ENCODE measurements at places on chromosomes 2 and 18.

- no peak for DNase-seq
Observed at GRCh38 chr2:21265752-21266151, 142.0 kb downstream of the TDRD15 start.

DNA sequence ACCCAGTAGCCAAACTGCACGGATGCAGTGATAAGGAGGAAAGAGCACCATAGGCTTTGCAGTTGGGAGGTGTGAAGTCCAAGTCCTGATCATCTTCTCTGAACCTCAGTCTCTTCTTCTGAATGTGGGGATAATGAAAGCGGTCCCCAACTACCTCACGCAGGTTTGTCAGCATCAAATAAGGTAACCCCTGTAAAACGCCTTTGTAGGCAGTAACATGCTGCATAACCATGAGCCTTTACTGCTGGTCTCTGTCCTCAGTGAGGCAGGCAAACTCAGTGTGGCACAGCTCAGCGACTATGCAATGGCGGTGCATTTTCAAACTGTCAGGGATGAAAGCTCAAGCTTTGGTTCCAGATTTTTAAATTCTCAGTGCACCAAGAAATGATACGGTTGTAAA, 46.1 kb downstream of the DNMT3A start:
- no peak for DNase-seq

DNA sequence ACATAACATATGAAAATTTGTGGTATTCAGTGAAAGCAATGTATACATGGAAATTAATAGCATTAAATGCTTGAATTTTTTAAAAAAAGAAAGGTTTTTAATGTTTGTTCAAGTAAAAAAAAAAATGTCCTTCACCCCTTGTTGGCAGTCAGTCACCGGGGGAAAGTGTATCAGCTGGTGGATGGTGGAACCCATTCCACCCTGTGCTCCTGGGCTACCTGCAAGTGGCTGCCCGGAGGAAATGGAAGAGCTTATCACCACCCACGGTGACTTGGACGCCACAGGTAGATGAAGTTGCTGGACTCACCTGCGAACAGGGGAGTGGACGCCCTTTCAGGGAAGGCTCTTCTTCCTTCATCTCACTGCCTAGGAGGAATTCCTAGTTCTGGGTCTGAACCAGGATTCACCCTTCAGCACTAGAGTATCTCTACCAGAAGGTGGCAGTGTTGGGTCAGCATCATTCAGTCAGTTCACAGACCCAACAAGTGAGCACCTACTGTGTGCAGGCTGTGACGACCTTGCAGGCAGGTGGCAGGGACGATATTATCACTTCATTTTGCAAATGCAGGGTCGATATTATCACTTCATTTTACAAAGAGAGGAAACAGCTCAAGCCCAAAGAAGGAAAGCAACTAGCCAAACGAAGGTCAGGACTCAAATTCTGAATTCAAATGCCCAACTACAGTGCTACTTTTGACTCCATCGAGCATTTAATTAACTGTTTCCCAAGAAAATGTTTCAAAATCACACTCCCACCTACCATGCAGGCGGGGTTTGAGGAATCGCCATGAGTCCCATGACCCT, 35.8 kb downstream of the CIB4 start:
- peak; percentile 56 for DNase-seq

DNA sequence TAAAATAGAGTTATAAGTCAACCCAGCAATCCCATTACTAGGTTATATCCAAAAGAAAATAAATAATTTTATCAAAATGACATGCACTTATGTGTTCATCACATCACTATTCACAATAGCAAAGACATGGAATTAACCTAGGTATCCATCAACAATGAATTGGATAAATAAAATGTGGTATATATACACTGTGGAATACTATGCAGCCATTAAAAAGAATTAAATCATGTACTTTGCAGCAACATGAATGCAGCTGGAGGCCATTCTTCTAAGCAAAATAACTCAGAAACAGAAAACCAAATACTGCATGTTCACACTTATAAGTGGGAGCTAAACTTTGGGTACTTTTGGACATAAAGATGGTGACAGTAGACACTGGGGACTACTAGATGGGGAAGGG, 626.0 kb downstream of the ADCYAP1 start:
- no peak for DNase-seq

DNA sequence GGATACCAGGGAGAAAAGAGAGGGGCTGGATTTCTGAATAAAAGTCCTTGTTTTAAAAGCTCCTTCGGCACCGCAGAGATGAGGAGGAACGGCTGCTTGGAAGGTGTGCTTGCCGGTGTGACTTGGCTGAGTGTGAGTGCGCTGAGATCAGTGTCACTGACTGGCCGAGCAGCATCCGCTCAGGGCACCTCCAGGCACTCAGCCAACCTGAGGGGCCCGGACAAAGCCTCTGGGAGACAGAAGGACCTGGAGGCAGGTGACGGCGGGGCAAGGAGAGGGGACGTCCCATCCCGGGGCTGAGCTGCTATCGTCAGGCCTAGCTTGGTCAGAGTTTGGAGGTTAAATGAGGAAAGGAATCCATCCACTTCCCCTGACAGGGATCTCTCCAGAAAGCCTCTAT, 16.8 kb upstream of the ALLC start:
- no peak for DNase-seq

- DNase-seq: no peak
Observed at GRCh38 chr2:106623456-106623855, 136.3 kb downstream of the CD8B2 start.

- DNase-seq: no peak
Observed at GRCh38 chr18:72539901-72540300, 4.2 kb downstream of the CBLN2 start.

DNA sequence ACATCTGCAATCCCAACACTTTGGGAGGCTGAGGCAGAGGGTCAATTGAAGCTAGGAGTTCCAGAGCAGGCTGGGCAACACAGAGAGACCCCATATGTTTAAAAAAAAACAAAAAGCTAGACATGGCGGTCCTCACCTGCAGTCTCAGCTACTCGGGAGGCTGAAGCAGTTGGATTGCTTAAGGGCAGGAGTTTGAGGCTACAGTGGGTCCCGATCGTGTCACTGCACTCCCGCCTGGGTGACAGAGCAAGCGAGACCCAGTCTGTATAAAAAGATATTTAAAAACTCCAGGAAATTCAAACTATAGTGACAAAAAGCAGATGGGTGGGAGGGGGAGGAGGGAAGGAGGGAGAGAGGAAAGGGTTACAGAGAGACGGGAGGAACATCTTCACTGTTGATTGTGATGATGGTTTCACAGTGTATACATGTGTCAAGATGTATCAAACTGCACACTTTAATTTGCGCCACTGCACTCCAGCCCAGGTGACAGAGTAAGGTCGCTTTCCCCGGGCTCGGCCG, 942 bp upstream of the ZNF236 start:
- peak; percentile 21 for DNase-seq

DNA sequence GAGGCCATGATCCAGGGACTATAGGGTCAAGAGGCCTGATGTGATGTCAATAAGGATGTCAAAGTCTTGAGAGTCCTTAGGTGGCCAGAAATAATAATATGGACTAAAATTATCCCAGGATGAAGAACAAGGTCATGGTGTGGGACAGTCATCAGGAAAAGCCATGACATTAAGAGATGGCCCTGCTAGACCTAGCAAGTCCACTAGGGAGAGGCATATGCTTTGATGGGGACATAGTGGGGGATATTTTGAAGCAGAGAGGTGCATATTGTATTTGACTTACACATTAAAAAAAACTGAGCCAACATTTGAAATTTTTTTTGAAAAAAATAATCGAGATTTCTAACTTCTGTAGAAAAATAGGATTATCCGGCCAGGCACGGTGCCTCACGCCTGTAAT, 53.3 kb upstream of the CXCR4 start:
- no peak for DNase-seq

- DNase-seq: no peak
Observed at GRCh38 chr2:196511258-196512168, 128.0 kb upstream of the CCDC150 start.

- DNase-seq: no peak
Observed at GRCh38 chr18:1002653-1003178, 98.0 kb downstream of the ADCYAP1 start.

- DNase-seq: no peak
Observed at GRCh38 chr2:55923091-55923981, at the start of gene EFEMP1. EFEMP1 (minus strand) TSS chr2:55923782; CDS start chr2:55922440, 1,342 bp downstream.

DNA sequence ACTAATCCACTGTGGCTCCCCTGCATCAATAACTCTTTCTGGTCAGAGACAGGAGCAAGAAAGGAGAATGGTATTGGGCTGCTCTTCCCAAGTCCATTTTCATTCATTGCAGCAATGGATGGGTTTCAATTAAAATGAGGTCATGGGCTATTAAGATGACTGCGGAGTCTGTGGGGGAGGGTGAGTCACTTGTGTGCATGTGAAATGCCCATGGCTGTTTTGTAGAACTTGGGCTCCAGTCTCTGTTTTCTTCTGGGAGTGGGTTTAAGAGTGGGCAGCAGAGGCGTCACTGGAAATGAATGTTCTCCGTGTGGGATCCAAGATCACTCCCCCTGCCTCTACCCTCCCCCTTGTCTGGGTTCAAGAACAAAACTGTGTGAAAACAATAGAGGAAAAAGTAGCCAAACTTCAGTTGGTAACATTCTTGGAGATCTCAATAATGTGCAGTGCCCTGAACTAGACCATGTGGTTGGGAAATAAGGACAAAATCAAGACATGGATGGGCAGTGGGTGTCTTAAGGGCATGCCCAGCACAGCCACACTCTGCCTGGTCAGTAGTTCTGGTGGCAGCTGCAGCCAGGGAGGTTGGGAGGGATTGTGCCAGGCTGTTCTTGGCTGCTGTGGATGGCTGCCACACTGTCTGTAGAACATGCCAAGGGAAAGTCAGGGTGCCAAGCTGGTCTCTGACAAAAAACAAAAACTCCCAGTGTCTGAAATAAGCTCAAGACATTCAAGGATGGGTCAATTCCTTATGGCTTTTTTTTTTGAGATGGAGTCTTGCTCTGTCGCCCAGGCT, 68.2 kb upstream of the CXCR4 start:
- DNase-seq: no peak

DNA sequence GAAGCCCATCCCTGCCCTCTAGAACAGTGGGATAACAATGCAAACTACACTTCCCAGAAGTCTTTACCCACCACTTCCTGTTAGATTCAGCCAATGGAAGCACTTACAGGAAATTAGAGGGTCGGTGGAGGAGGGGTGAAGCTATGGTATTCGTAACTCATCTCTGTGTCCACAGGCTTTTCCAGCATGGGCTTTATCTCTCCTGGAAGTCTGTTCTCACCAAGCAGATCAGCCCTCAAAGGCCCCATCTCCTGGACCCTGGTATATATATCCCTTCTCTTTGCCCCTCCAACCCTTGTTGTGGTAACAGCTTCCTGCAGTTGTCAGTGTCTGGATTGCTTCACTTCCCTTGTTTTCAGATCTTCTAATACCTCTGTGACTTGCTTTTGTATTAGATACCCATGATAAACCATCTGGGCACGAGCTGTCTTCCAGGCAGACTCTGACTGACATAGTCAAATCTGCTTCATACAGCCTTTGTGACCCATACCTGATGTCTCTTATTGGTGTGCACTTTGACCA, 475.0 kb upstream of the POU3F3 start:
- peak; percentile 4 for DNase-seq

- DNase-seq: no peak
Observed at GRCh38 chr2:231300020-231300721, 95.3 kb upstream of the B3GNT7 start.

DNA sequence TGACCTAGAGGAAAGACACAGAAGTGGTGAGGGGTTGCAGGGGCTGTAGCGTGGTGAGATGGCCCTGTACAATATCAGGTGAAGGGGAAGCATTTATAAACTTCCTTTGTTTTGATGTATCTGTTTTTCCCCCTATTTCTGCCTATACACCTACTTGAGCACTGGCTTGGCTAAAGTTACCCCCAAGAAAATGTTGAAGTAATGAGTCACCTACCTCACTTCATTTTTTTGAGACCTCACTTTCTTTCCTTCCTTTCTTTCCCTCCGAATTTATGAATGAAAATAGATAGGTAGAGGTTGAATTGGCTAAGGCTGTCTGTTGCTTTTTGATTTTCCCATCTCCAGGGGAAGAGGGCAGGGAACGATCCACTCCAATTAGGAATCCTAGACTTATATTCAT, 231.1 kb upstream of the EPAS1 start:
- no peak for DNase-seq

DNA sequence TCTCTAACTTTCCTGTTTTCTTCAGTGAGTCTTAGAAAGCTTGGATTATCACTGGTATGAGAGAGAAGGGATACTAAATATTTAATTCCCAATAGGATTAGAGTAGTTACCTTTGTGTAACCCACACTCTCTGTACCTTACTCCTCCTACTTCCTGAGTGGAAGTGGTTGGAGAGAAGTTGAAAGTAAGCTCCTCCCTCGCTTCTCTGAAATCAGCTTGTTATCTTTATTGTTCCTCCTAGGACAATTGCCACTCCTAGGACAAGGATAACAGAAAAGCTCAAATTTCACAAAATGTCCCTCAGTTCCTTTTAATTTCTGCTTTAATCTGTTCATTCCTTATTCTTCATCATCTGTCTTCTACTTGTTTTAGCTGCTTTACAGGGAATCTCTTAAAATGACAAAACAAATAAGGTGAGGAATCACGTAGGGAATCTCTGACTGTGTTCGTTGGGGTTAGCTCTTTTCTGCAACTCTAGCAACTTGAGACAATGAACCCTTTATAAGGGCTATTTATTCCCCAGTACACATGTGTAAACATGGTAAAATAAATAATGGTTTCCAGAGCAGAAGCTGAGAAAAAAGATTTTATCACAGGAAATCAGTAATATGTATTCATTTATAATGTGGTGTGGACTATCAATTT, 8.6 kb downstream of the ITPRID2 start:
- no peak for DNase-seq

GRCh38 chr2:23753291-23754010, 173.5 kb downstream of the ATAD2B start:
- DNase-seq: no peak

DNA sequence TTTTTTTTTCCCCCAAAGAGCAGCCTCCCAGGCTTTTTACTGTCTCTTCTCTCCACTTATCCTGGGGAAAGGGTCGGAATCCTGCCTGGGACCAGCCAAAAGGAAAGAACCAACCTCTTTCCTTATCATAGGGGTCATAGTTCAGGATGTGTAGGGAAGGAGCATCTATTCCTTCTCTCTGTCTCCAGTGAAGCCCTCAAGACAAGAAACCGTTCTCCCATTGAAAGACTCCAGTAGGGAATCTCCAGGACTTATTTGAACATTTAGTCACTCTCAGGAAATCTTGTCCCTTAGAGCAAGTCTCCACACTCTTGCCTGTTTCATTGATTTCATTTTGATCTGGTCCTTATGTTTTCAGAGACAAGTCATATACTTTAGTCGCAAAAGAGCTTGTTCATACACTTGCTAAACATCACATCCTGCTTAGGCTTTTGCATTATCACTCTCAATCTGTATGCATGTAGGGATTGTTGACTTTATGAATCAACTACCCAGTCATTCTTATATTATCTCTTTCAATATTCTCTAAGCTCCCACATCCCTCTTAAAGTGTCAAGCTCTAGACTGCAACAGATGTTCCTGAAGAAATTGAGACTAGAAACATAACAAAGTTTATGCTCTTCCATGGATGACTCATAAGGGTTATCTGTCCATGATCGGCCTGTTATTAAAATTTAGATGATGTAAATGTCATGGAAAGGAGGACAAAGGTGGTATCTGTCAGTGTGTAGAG, 116.2 kb upstream of the ST6GAL2 start:
- DNase-seq: no peak
